ENCODE measurements at places on chromosomes 7 and 10.

DNA sequence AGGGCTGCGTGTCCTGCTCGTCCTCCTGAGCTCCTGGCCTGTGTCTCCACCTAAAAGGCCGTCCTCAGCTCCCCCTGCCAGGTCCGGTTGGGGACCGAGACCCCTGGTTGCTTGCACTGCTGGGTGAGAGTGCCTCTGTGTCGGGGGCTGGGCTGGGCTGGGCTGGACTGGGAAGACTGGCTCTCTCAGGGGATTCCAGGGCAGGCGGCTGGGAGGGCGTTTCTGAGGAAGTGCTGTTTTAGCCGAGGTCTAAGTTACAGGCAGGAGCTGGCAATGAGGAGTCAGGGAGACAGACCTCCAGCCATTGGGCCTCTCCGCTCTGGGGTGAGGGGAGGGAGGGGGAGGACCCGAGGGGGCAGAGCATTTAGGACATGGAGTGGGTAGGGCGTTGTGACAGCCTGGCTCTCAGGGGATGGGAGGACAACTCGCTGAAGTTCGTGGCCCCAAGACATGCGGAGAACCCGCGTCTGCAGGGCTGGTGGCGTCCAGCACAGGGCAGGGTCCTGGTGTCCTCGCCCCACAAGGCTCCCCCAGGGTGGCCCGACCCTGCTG, 20.9 kb downstream of the FOXK1 start:
- no peak for DNase-seq

- DNase-seq: no peak
These were observed 249.8 kb upstream of the AKR1E2 start for GRCh38 chr10:4576206-4576605.

DNA sequence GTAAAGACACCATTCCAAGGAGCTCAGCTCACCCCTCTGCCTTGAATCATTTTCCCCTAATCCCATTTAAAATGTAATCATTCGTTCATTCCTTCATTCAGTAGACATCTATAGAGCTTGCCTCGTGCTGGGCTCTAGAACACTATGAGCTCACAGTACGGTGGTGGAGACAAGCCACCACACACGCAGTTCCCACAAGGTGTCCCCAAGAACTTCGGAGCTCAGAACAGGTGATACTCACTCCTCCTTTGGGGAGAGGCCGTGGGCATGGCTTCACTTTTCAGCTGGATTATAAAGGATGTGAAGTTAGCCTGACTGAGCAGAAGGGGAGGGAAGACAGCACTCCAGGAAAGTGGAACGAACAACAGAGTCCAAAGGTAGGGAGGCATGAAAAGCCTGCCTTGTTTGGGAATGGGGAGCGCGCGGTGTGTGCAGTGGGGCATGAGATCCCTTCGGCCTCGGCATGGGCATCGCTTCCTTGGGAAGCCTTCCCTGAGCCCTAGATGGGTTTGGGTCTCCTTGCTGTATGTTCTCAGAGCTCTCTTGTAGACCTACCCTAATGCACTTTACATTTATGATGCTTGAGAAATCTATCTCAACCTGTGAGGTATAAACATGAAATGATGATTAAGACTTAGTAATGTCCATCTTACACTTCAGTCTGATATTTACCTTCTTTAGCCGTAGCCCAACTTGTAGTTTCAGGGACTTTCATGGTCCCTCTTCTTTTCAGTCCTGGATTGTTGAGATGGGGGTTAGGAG, 809 bp upstream of the OGA start:
- no peak for DNase-seq

DNA sequence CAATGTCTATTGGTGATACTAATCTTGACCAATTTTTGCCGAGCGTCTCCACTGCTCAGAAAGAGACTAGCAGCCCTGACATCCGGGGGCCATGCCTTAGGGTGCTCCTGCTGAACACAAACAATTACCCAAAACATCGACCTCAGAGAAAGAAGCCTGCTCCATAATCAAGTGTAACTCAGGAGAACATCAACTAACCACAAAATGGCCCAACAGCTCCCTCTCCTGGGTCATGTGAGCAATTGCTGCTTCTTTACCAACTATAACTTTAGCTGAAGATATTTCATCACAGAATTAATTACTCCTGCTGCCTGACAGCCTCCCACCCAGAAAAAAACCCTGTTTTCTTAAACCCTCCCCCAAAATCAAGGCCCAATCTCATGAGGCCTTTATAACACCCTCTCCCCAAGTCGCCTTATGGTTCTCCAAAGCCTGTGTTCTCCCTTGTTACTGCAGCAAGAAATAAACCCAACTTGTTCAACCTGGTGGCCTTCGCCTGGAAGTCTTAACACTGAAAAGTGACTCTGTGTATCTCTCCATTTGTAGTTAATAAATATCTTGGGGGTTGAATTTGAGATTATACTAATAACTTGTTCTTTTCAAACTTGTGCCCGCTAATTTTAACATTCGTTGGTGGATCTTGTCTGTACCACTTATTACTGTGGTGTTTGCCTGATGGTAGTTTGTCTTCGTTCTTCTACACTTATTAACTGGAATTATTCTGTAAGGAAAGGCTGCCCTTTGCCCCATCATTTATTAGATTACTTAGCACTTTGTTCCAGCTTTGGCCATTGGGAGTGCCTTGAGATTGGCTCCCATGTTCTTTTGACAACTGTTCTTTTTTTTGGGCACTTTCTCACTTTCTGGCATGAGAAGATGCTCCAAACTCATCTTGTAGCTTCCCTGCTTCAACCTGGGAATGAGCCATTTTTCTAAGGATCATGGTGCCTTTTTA, 21.2 kb upstream of the RAMP3 start:
- DNase-seq: peak; percentile 55

DNA sequence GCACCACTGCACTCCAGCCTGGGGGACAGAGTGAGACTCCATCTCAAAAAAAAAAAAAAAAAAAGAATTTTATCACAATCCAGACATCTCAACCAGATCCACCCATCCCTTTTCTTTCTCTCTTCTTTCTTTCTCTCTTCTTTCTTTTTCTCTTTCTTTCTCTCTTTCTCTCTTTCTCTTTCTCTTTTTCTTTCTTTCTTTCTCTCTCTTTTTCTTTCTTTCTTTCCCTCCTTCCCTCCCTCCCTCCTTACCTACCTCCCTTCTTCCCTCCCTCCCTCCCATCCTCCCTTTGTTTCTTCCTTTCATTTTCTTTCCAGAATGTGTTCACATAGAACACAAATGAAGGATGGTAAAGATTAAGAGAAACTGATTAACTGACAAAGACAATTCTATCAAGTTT, 18.1 kb upstream of the HOXA13 start:
- DNase-seq: no peak

DNA sequence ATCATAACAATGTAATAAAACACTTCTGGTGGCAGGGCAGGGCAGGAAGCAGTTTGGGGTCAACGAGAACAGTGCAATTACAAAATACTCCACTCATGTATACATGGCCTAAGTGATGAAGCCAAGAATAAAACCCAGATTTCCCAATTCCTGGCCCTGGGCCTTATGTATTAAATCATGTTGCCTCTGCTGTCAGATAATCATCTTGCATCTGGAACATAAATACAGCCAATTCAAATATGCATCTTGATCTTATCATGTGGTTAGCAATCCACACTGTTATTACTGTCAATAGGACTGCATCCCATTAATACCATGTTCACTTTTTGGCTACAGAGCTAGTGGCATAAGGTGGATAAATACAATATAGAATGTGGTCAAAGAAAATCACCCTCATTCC, 186.5 kb upstream of the SLC25A13 start:
- DNase-seq: peak; percentile 3

- no peak for DNase-seq
These were observed 5.6 kb upstream of the NRCAM start for GRCh38 chr7:108461840-108462239.

- DNase-seq: no peak
These were observed 49.9 kb downstream of the ARL4A start for GRCh38 chr7:12737373-12737772.

GRCh38 chr7:2007551-2007950, 225.2 kb downstream of the MAD1L1 start:
- DNase-seq: no peak

DNA sequence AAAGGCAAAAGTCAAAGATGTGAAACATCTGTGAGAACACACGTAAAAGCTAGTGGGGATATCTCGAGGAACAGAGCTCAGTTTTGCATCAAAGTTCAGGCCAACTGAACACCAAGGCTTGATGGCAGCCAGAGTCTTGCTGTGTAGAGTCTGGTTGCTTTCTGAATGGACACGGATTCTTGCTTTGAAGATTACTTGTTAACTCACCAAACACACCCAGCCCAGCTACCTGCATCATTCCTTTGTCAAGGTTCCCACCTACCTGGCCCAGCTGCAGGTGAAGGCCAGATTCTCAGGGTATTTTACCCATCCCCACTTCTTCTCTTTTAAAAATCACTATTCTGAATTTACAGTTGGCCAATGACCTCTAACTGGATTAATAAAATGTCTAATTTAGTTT, 174.4 kb upstream of the PHYHIPL start:
- DNase-seq: no peak

DNA sequence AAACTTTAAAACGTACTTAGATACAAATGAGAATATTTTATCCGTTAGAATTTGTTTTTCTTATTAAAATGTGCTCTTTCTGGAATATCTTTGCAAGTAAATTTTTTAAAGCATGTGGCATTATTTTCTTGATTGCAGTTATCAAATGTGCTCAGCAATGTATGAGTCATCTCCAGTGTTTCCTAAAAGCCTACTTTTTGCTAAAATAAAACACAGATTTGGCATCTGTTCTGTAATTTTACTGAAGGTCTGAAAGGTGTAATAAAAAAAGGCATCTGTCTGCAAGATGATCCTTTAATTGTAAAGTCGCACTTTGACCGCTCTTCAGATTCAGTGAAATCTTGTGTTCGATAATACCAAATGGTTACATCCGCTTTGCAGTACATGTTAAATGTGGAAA, 3.4 kb downstream of the GNAT3 start:
- no peak for DNase-seq

- no peak for DNase-seq
These were observed 207.3 kb downstream of the FAM107B start for GRCh38 chr10:14567421-14567820.

DNA sequence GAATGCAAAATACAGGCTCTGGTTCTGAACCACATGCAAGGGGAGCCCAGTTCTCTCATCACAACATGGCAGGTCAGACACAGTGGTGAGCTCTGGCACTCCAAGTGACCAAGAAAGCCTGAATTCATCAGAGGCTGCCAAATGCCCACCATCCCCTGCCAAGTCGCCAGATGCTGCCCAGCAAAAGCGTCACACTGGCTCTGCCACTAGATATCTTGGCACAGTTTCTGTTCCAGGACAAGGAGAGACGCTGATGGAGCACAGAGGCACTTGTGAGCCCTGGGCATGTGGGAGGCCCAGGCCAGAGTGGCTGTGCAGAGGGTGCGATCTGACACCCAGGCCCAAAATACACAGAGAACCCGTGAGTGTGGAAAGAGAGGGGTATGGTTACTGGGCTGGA, 57.8 kb downstream of the GAD2 start:
- DNase-seq: no peak

- no peak for DNase-seq
These were observed 458.5 kb downstream of the TFEC start for GRCh38 chr7:115572111-115572510.

- DNase-seq: no peak
These were observed 739.1 kb downstream of the MAGI2 start for GRCh38 chr7:78714356-78714755.

- no peak for DNase-seq
These were observed 26.5 kb downstream of the LMTK2 start for GRCh38 chr7:98133181-98133580.

- no peak for DNase-seq
These were observed 8.6 kb downstream of the PRKG1 start for GRCh38 chr10:51082857-51083256.

GRCh38 chr10:22651276-22651980, 63.0 kb downstream of the PIP4K2A start:
- DNase-seq: no peak

DNA sequence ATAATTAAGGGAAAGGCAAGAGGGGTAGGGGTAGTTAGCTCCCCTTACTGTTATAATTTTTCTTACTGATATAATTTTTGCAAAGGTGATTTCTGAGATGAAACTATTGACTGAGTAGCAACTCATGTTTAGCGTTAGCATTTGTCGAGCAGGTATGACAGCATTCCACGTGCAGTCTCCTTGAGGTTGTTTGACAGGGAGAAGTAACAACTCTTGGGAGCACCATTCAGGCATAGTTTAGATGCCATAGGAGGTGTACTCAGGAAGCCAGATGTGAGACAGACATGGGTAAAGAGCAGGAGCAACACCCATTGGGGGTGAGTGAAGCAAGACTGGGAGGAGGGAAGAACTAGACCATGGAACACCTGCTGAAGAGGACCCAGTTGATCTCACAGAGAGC, 96.6 kb upstream of the KLF6 start:
- DNase-seq: no peak

- DNase-seq: no peak
These were observed 134.3 kb upstream of the ZMIZ1 start for GRCh38 chr10:78934532-78934898.

- DNase-seq: no peak
These were observed 36.3 kb downstream of the LAMB4 start for GRCh38 chr7:108093851-108094331.

GRCh38 chr7:22718200-22718711, 8.7 kb upstream of the IL6 start:
- DNase-seq: peak; percentile 62

GRCh38 chr7:122544463-122544862, 154.5 kb downstream of the RNF133 start:
- no peak for DNase-seq

DNA sequence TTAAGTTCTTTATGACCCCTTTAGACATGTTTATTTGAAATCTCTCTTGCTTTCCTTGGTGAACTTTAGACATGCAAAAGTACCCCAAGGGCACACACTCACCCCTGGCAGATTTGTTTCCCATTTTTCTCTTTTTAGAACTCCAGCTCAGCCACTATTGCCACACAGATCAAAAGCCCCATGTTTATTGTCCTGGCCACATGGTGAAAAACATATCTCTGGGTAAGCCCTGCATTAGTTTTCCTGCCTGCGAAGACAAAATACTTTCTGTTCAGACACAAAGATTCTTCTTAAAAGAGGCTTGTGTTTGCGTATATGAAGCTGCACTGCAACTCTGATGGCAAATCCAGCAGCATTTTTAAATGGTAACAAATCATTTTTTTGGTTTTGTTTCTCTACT, 200.0 kb downstream of the POLR1F start:
- no peak for DNase-seq

DNA sequence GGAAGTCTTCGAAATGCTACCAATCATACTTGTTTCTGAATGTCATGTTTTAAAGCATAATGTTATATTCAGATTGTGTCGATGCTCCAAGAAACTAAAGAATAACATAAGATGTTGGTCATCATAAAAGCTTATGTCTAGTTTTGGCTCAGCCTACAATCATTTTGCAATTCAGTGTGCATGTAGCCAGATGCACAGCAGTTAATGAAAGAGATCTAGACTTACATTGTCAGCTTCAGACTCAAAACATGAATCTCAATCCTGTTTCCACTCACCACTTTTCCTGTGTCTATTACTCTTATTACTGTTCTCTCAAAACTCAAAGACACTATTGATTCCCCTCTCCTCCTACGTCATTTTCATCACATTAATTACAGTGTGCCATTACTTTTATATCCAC, 21.4 kb downstream of the TMEM196 start:
- DNase-seq: no peak

- DNase-seq: no peak
These were observed 123.4 kb downstream of the REEP3 start for GRCh38 chr10:63644418-63645142.
